ENCODE measurements at places on chromosomes 16 and 17. TPM values are rescaled to one million over a fixed set of nuclear protein-coding genes. Genes with fewer than 3 reads are reported as not detected.

TP53TG3D gene
- total RNA-seq = 1.7 TPM

TBC1D3C gene
- not detected for total RNA-seq

PRSS53 gene
- total RNA-seq = 0.78 TPM

TANC2 gene
- 19.6 TPM for total RNA-seq

OR1A1 gene
- not detected for total RNA-seq

FGF11 gene
- 1.4 TPM for total RNA-seq

PHF12 gene
- 36.6 TPM for total RNA-seq

SDR42E2 gene
- total RNA-seq = not detected

CSH2 gene
- total RNA-seq = not detected

SKA2 gene
- 164 TPM for total RNA-seq

KRTAP4-6 gene
- not detected for total RNA-seq
